HEK293T (cell line): ENCODE measurements at places on chromosomes 11 and 22.

GRCh38 chr11:121556937-121557336, 104.2 kb upstream of the SORL1-AS1 start:
- no peak for DNase-seq

- DNase-seq = no peak
Measured at GRCh38 chr22:36901411-36902142, 11.9 kb upstream of the CSF2RB start.

- DNase-seq = no peak
Measured at GRCh38 chr11:2436013-2436520, 8.2 kb downstream of the TRPM5 start.

GRCh38 chr11:38593649-38594048, 1995.6 kb upstream of the RAG2 start:
- DNase-seq = no peak

DNA sequence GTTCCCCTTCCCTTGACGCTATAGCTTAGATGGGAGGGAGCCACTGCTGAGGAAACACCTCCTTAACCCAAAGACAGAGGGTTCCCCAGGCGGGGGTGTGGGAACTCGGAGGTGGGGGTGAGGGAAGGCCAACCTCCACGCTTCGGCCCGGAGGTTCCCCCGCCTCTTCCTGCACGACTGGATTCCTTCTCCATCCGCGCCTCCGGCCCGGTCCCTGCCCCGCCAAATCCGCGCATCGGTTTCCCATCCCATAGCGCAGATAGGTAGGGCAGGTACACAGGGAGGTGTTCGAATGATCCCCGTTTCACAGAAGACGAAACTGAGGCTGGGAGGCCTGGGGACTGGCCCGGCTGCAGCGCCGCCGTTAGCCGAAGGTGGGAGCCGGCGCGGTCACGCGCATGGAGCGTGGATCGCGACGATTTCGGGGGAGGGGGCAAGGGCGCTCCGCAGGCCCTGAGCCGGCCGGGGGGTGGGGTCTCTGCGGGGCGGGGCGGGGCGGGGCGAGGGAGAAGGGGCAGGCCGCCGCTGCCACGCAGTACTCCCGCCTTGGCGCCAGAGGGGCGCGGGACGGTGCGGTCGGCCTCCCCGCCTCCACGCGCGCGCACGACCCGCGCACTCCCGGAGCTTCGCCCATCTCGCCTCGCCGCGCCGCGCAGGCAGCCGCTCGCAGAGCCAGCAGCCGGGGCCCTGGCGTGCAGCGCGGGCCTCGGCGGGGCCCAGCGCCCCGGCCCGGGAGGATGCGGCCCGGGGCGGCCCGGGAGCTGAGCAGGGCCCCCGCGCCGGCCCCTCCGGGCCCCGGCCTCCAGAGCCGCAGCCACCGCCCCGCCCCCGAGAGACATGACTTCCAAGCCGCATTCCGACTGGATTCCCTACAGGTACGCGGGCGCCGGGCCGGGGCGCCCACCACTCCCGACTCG, at the start of gene TUB:
TSS of gene TUB (plus strand) at position 538 of the 917 bp plus-strand sequence. CDS start at position 838, 300 bp downstream.
- DNase-seq = peak; percentile 76

GRCh38 chr22:45966320-45966894, 10.6 kb downstream of the WNT7B start:
- no peak for DNase-seq

- DNase-seq = no peak
Measured at GRCh38 chr11:12565406-12565805, 108.8 kb upstream of the TEAD1 start.

DNA sequence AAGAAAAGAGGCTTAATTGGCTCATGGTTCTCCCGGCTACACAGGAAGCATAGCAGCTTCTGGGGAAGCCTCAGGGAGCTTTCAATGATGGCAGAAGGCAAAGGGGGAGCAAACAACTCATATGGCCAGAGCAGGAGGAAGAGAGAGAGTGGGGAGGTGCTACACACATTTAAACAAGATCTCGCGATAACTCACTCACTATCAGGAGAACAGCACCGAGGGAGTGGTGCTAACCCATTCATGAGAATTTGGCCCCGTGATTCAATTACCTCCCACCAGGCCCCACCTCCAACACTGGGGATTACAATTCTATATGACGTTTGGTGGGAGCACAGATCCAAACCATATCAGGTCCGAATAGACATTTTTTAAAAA, 41.7 kb upstream of the APLNR start:
- DNase-seq = no peak

GRCh38 chr11:36791957-36792356, 193.9 kb upstream of the RAG2 start:
- no peak for DNase-seq

- no peak for DNase-seq
Measured at GRCh38 chr22:24076091-24076867, 65.2 kb downstream of the CABIN1 start.

GRCh38 chr11:115363426-115363825, 140.8 kb downstream of the CADM1 start:
- DNase-seq = no peak

DNA sequence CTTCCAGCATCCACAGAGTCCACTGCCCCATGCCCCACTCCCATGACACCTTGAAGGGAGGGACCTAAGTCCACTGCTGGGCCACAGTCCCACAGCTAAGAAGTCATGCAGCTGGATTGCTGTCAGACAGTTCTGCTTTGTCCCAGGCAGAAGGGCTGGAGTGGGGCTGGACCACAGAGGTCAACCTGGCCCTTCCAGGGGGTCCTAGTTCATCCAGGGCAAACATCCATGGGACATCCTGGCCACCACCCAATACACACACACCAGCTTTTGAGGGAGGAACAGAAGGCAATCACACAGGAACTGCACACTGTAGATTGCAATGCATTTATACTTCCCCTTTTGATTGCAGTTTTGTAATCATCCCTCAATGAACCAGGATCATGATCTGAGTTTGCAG, 11.3 kb upstream of the APOL4 start:
- DNase-seq = no peak

GRCh38 chr11:8087185-8087584, 6.2 kb downstream of the TUB start:
- DNase-seq = no peak

DNA sequence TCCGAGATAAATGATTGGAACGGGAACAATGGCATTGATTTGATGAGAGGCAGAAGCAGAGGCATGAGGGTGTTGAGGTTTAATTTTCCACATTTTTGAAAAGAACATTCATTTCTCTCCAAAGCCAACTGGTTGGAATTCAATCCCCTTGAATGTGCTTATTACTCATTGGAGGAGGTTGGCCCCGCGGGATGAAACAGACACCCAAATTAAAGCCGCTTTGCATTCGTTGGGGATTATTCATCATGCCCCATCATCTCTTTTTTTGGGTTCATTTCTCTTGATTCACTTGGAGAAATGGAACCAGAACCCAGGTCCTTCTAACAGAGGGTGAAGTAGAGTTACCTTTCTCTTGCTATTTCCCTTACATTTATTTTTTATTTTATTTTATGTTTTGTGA, 47.6 kb upstream of the PARVG start:
- DNase-seq = no peak

- DNase-seq = no peak
Measured at GRCh38 chr11:72070491-72070890, 9.9 kb downstream of the NUMA1 start.

GRCh38 chr11:68775951-68776388, 24.6 kb upstream of the TESMIN start:
- DNase-seq = no peak

DNA sequence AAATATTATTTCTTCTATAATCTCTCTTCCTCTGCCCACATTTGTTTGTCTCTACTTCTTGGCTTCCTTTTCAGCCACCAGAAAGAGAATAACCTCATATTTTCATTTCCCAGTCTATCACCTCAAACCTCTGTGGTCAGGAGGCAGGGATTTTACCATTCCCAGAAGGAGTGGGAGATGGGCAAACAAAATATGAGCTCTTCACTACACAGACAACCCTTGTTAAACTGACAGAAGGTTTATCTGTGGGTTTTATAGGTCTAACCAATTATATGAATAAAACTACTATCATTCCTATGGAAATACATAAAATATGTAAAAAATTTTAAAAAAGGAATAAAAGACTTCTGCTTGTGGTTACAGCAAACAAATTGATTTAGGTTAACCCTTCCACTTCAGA, 160.0 kb upstream of the TRPC6 start:
- DNase-seq = no peak

DNA sequence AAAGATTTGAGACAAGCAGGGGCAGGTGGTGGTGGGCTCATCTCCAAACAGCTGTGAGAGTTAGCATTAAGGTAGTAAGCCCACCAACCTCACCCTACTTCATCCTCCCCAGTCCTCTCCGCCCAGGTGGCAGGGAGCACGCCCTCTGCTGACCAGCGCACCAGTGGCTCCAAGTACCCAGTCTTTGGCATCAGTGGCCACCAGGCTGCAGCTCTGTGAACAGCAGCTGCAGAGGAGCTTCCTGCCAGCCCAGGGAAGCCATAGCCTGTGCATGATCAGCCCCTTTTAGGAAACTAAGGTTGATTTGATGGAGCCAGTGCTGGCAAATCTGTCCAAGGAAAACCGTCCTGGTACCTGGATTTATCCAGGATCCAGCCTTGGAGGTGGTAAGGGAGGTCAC, 21.7 kb downstream of the CAVIN3 start:
- peak; percentile 44 for DNase-seq

DNA sequence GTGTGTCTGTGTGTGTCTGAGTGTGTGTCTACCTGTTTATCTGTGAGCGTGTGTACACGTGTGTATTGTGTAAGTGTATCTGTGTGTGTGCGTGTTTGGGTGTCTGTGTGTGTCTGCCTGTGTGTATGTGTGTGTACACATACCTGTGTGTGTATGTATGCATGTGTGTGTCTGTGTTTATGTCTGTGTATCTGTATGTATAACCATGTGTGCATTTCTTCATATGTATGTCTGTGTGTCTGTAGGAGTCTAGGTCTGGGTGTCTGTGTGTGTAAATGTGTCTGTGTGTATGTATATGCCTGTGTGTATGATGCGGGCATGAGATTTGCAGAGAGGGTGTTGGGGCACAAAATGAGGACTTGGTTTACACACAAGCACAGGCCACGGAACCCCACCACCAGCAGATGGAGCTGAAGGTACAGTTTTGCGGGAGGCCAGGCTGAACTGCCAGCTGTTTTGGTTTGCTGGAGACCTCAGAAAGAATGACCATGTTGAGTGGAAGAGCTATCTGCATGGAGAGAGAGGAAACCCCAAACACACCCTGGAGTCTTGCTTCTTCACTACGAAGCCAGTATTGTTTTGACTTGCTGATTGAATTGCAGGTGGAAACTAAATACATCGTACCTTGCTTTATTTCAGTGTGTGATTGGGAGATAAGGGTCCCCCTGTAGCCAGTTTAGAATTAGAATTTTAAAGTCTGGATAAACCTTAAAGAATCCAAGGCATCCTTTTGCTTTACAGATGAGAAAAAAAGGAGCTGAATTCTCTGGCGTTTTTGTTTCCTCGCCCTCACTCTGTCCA, 497.2 kb downstream of the NTM start:
- peak; percentile 65 for DNase-seq

DNA sequence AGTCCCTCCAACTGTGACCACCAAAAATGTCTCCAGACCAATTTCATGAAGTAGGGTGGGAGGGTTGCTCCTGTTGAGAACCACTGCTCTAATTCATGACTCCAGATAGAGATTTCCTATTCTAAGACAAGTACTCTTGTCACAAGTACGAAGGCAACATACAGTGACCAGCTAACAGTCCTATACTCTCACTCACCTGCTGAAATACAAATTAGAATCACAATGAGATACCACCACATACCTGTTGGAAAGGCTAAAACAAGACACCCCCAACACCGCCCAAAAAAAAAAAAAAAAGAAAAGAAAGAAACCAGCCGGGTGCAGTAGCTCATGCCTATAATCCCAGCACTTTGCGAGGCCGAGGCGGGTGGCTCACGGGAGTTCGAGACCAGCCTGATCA, 310.5 kb downstream of the SWAP70 start:
- DNase-seq = no peak

GRCh38 chr22:23389271-23390071, 190.6 kb downstream of the IGLL1 start:
- DNase-seq = no peak

DNA sequence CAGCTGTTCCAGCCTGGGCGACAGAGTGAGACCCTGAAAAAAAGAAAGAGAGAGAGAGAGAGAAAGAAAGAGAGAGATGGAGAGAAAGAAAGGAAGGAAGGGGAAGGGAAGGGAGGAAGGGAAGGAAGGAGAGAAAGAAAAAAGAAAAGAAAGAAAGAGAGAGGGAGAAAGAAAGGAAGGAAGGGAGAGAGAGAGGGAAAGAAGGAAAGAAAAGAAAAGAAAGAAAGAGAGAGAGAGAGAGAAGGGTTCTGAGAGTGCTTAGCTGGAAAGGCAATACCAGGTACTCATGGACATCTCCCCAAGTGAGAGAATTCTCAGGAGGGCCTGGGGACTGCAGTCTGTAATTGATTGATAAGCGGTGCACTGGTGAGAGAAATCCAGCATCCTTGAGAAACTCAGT, 12.8 kb upstream of the PRAME start:
- DNase-seq = no peak

GRCh38 chr22:49936018-49936972, 17.9 kb downstream of the CRELD2 start:
- DNase-seq = peak; percentile 35

- no peak for DNase-seq
Measured at GRCh38 chr22:26956371-26956770, 299.0 kb downstream of the MIAT start.

DNA sequence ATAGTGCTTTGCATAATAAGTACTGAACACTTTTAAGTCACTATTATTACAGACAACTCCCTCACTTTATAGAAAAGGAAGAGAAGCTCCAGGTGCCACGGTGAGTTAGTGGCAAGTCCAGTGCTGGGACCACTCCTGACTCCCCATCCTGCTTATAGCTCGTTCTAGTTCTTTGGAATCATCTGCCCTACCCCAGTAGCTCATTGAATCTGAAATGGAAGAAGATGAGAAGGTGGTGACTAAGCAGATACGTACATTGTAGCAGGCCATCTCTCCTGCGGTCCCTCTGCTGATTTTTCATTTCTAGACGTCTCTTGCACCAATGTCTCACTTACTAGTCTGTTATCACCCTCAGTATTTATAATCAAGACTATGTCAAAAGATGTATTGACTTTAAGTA, 21.6 kb downstream of the MMP20 start:
- no peak for DNase-seq

GRCh38 chr11:33557201-33557600, 143.4 kb downstream of the C11orf91 start:
- no peak for DNase-seq

DNA sequence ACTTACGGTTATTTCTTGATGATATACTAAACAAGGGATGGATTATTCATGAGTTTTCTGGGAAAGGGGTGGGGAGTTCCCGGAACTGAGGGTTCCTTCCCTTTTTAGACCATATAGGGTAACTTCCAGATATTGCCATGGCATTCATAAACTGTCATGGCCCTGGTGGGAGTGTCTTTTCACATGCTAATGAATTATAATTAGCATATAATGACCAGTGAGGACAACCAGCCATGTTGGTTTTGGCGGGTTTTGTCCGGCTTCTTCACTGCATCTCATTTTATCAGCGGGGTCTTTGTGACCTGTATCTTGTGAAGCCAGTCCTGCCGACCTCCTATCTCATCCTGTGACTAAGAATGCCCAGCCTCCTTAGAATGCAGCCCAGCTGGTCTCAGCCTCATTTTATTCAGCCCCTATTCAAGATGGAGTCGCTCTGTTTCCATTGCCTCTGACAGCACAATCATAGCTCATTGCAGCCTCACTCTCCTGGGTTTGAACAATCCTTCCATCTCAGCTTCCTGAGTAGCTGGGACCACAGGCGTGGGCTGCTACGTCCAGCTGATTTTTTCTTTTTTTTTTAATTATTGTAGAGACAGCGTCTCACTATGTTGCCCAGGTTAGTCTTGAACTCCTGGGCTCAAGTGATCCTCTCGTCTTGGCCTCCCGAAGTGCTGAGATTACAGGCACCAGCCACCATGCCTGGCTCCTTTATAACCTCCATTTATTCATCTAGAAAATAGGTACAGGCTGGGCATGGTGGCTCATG, 52.6 kb upstream of the EMID1 start:
- DNase-seq = no peak
